Mucosa of descending colon (tissue), 3 donors: ENCODE measurements at places on chromosomes 5 and 9.

DNA sequence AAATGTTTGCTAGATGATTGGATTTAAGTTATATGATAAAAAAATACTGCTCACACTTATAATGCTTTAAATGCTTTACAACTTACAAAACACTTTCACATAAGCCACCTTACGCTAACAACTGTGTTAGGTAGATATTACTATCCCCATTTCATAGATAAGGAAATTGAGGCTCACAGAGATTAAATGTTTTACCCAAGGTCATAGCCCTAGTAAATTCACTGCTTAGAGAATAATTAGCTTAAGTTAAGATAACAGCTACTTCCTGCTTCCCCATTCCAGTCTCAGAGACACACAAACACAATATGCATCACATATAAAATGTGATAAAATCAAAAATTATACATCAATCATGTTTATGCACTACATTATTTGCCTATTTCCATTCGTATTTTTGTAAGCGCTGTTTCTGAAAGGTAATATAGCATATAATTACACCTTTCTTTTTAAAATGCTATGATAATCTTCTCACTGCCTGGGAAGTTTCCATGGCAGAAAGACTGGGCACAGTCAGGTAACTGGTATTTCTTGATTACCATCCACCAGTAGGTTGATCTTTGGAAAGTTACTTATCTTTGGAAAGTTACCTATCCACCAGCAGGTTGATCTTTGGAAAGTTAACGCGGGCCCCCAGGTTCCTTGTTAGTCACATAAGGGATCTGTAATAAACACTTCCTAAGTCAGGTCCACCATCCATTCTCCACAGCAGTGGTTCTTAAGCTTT, 101.1 kb downstream of the NFIB start:
- no peak for DNase-seq

- DNase-seq: no peak
Observed at GRCh38 chr9:131813116-131813515, 73.2 kb upstream of the RAPGEF1 start.

DNA sequence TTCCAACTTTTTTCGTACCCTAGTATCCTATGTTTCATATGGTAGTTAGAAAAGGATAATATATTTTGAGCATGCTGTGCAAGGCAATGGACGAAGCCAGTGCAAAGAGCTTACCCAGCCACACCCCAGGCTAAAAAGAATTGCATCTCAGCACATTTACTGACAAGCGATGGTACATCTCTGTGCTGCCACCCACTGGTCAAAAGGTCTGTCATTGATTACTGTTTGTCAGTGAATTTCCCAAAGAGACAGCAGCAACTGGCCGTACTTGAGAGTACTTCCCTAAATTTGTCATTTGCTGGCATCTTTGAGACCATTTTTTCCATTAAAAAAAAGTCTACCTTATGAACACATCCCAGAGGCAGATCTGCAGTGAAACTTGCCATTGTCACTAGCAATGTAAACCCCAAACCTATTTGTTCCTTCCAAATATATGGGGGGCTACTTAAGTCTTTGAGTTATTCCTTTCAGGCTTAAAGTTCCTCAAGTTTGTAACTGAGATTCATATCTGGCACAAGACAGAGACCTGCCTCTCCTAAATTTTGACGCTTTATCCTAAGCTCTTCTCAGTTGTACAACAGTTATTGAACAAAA, 184.3 kb downstream of the CTNND2 start:
- DNase-seq: peak; percentile 71

DNA sequence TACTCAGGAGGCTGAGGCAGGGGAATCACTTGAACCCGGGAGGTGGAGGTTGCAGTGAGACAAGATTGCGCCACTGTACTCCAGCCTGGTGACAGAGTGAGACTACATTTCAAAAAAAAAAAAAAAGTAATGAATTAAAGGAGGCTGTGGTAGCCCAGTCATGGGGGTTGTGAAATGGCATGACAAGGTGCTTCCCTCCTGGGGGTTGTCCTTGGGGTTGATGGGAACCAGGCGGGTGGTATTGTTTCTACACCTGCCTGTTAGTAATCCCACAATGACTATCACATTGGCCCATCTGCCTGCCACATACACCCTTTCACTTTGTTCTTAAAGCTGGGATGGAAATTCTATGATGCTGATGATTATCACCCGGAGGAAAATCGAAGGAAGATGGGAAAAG, 5.6 kb downstream of the IDNK start:
- no peak for DNase-seq

DNA sequence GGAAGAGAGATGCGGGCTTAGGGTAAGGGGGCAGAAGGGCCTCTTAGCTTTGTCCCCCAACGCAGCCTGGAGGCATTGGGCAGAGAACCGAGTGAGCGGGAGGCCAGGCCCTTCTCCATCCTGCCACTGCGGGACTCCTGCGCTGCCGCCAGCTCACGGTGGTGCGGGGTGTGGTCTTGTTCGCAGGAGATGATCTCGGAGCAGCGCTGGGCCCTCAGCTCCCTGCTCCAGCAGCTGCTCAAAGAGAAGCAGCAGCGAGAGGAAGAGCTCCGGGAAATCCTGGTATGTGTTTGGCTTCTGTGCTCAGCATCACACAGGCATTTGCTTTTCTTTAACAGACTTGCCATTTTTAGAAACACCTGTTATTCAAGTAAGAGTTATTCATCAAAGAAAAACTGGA, 41.3 kb downstream of the LRSAM1 start:
- no peak for DNase-seq

DNA sequence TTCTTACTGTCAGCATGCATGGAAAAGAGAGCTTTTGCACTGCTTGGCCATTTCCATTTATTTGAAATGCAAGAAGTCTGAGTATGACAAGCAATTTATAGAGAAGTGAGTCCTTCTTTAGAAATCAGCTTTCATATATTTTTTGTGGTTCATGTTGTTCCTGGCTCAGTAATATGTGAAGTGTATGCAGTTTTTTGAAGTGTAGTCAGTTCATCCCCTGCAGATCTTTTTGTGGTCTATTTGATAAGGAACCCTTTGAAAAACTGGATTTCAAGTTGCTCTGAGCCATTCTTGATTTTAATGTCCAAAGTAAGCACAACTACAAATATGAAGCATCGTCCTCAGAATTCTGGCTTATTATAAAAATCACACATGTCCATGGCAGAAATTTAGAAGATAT, 294.1 kb upstream of the SMC2 start:
- DNase-seq: no peak

- no peak for DNase-seq
Observed at GRCh38 chr9:77707383-77708063, 59.4 kb upstream of the GNA14 start.

GRCh38 chr5:154090656-154091055, 51.9 kb downstream of the MFAP3 start:
- DNase-seq: no peak

- DNase-seq: no peak
Observed at GRCh38 chr5:19626211-19626610, 361.8 kb downstream of the CDH18 start.

- peak; percentile 82 for DNase-seq
Observed at GRCh38 chr5:10987925-10988504, 227.0 kb upstream of the DAP start.

GRCh38 chr5:115132465-115132864, 37.2 kb downstream of the TRIM36 start:
- DNase-seq: no peak

GRCh38 chr9:136186386-136186785, 18.5 kb downstream of the LHX3 start:
- no peak for DNase-seq

DNA sequence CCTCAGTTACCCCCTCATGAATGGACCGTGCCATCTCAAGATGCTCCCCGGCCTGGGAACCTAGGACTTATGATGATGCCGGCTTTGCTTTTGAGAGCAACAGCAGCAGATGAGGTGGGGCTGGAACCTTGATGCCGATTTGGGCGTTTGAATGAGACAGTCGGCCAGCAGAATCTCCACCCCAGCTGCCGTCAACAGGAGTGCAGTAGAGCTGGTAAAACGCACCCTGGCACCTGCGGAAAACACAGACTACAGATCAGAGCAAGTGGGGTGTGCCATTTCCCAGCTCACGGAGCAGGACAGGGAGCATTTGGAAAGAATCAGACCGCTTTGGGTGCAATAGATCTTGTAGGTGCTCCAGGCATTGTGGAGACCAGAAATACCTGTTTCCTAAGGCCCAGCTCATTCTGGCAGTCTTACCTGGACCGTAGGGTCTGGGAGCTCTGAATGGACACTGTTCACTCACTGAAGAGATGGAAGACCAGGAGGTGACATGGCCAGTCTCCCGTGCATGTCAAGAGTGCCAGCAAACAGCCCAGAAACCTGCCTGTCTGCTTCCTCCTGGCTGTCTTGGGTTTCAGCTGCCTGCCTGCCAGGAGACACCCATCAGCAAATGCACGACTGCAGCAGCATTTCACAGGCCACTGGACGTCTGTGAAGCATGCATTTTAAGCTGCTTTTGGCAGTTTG, 317.7 kb upstream of the IRX4 start:
- DNase-seq: no peak

DNA sequence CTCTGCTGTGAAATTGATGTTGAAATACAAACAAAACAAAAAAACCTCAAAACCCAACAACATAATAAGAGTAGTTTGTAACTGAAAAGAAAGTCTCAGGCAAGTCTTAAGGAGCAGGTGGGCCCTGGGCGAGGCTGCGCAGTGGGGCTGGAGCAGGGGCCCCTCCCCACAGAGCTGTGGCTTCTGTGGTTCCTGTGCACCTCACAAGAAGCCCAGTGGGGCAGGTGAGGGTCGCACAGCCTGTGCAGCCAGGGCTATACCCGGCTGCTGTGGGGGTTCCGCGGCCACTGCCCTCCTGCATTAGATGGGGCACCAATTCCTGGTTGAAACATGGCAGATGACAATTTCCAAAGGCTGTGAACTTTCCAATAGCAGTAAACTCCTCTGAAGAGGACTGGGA, 75.3 kb downstream of the TRIO start:
- DNase-seq: no peak

- no peak for DNase-seq
Observed at GRCh38 chr5:38029397-38030065, 189.7 kb upstream of the GDNF start.

DNA sequence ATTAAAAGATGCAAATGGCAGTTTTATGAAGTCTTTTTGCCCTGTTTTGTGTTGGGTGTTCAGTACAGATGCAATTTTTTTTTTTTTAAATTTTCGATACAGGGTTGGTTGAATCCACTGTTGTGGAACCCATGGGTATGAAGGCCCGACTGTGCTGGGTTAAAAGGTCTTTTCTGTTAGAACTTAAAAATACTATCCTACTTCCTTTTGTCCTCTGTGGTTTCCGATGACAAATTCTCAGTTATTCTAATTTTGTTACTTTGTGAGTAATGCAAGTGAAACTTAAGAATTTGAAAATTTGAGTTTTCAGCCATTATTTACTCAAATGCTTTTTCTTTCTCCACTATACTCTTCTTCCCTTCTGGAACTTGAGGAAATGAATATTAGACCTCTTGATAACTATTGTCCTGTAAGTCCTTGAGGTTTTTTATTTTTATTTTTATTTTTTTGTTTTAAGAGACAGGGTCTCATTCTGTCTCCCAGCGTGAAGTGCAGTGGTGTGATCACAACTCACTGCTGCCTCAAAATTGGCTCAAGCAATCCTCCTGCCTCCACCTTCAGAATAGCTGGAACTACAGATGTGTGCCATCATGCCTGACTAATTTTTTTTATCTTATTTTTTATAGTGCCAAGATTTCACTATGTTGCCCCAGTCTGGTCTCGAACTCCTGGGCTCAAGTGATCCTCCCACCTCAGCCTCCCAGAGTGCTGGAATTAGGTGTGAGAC, 67.5 kb downstream of the ZCCHC7 start:
- DNase-seq: no peak

DNA sequence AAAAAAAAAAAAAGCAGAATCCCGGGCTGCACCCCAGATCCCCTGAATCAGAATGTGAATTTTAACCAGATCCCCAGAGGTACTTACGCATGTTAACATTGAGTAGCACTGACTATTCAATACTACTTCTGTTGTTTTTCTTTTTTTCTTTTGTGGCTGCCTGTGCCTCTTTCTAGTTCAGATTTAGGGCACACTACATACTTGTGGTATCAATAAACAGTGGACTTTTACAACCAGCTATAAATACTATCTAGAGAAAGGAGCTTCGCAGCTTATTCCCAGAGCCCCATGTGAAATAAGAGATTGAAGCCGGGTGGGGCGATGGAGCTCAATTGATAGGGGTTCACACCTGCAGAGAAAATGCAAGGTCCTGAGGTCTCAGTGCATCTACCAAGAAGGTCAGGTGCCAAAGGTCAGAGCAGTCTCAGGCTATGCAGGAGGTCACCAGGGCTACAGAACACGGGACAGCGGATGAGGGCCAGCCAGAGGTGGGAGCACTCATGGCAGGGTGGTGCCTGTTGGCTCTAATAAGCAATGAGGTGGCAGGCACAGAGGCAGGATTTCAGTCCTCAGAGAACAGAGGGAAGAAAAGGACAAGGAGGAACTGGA, 22.3 kb downstream of the WWC1 start:
- no peak for DNase-seq

DNA sequence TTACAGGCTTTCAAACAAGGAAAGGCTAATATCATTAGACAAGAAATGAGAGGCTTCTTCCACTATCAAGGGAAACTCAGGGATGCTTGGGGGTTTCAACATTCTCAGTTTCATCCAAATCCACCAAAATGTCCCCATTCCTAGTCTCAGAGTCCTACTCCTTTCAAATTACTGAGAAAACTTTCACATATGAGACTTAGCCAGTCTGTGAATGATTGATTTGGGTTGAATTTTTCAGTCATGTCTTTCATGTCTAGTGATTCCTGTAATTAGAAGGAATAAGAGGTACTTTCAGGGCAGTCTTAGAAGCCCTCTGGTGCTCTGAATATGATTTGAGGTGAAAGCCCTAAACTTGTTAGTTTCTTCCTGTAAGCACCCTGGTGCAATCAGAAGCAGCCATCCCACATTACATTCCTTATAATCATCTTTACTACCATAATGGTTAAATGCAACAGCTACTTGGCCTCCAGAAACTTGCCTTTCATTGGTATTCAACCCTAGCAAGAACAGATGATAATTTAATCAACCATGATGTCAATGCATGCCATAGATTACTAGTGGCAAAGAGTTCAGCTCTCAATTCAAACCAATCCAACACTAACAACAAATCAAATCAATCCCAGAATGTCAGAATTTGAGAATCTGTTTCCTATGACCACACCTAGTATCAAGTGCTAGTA, 50.7 kb upstream of the RIC1 start:
- DNase-seq: no peak

GRCh38 chr5:135706474-135706873, 127.7 kb upstream of the CXCL14 start:
- no peak for DNase-seq

DNA sequence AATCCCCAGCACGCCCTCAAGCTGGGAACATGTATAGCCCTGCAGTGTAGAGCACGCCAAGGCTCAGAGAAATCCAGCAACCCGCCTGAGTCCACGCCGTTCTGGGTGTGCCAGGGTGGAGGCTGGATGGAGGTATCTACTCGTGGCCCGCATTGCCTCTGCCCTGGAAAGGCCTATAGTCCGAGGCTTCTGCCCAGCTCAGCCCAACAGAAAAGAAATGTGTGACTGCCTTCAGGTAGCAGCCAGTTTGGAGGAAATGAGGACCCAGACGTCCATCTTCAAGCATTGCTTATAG, 18.2 kb downstream of the S1PR3 start:
- DNase-seq: no peak
